ENCODE measurements at places on chromosomes 7 and 10.

GRCh38 chr10:44974628-44975430, 3.8 kb downstream of the DEPP1 start:
- DNase-seq, result peak; percentile 75

GRCh38 chr10:15805395-15806058, 54.8 kb downstream of the MINDY3 start:
- DNase-seq, result no peak

- DNase-seq, result no peak
Observed at GRCh38 chr7:7157177-7157886, 25.0 kb upstream of the C1GALT1 start.

DNA sequence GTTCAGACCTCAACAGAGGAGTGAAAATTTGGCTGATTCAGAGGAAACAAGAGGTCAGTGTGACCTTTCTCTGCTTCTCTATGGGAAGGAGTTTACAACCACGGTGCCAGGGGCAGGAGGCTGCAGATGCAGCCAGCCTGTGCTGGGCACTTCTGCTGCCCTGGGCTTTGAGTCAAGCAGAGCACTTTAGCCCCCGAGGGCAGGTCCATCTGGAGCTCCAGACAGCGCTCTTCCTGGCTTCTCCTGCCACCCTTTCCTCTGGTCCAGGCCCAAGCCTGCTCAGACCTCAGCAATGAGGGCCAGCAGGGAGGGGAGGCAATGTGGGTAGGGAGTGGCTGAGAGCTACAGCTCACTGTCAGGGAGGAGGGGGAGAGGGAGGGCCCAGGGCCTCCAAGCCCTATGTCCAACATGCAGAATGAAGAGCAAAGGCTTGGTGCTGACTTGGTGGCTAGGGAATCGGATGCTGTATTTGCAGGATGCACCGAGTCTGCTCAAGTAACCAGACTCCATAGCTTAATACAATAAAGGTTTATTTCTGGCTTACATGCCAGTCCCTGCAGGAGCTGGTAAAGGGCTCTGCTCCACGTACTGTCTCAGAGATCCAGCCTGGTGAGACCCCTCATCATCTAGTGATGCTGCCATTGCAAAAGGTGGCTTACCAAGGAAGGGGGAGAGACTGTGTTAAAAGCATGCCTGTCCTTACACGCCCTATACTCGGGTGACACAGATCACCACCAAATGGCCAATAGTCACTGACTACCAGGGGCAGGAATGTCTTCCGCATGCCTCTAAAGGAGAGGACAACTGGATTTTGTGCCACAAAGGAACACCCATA, 481.6 kb downstream of the RPS24 start:
- peak; percentile 31 for DNase-seq

GRCh38 chr7:50824882-50825281, 42.2 kb upstream of the GRB10 start:
- DNase-seq, result no peak

GRCh38 chr10:60646966-60647796, 131.1 kb upstream of the CDK1 start:
- DNase-seq, result peak; percentile 62

DNA sequence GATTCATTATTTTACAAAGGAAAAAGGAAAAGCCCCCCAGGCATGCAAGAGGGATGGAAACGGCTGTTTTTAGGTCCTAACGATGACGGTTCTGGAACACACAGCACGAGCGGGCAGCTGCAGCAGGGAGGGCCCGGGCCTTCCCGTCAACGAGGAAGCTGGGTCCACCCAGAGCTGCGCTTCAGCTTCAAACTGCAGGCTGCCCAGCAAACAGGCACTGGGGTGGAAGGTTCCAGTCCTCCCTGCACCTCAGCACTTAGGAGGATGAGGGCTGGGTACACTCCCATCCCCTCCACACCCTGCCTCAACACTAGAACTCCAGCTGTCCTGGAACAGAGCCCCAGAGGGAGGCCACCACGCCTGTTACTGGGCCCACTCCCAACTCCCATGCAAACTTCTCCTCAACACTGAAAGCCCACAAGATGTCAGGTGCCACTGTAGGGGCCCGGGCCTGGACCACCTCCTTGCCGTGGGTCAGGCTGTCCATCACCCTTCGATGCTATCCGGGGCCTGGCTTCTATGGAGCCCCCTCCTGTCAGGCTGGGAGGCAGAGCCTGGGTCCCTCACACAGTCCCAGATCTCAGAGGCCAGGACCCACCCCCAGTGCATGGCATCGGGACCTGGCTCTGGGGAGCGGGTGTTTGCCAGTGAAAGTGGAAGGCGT, 33.0 kb downstream of the PAPOLB start:
- no peak for DNase-seq

Measured in globus pallidus (tissue), 1 donor.